ENCODE measurements at places on chromosomes 3 and 15.

DNA sequence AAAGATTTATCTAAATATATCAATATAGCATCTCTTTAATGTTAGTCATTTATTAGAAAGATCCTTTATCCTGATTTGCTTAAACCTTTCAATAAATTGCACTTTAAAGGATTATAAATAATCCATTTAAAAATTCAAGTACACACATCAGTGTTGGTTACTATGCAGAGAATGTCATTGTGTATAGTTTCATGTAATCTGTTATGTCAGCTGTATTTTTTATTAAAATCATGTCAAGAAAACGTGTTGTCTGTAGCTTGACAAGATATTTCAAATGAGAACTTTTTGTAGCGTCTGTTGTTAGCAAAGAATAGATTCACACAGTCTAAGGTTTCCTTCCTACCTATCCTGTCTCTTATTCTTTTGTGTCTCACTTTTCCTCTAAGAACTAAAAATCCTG lies 7.8 kb downstream of the PDHB start:
- no peak for DNase-seq

DNA sequence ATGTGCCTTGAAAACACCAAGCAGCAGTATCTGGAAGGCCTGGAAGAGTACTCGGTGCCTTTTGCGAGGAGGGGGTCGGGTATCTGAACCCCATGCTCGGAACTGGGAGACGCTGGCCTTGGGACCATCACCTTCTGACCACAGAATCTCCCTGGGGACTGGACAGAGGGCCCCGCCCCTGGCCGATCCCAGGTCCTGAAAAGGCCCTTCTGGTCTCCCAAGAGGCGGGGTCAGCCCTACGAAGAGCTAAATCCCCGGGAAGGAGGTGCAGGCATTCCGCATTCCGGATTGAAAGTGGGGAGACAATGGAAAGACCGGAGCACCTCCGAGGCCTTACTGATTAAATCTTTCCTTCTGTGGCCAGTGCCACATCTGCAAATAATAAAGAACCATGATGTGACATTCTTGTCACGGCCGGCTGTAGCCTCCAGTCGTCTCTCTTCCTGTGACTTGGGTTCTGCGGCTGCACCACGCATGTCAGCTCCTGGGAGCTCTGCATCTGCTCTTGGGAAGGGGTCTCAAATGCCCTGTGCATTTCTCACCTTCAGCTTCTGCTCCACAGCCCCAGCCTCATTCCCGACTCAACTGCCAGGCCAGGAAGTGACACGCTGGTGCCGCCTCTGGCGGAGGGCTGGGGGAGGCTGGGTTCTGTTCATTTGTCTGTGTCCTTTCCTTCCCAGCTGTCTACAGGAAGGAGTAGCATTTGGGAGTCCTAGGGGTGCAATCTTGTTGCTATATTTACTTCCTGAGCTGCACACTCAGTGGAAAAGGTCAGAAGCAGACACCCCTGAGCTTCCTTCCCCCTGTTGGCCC lies 173.5 kb downstream of the KLF13 start:
- DNase-seq, result no peak

DNA sequence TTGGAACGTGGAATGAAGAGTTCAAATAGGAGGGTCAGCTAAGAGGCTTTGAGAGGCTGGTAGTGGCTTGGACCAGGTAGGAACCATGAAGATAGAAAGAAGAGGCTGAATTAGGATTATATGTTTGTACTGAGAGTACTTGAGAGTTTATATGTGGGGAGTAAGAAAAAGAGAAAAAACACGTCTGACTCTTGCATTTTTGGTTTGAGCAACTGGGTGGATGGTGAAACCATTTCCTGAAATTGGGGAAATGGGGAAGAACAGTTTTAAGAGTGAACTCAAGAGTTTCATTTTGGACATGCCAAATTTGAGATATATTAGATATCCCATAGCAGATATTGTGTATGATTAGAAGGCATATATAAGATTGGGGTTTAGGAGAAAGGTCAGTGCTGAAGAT lies 92.9 kb upstream of the TNIK start:
- DNase-seq, result no peak

- DNase-seq, result no peak
These were observed 41.5 kb upstream of the PPARG start for GRCh38 chr3:12247411-12247810.

GRCh38 chr3:11568503-11569155 lies 75.1 kb downstream of the VGLL4 start:
- no peak for DNase-seq

- peak; percentile 77 for DNase-seq
These were observed 596 bp upstream of the LIMD1 start for GRCh38 chr3:45593708-45594601.

DNA sequence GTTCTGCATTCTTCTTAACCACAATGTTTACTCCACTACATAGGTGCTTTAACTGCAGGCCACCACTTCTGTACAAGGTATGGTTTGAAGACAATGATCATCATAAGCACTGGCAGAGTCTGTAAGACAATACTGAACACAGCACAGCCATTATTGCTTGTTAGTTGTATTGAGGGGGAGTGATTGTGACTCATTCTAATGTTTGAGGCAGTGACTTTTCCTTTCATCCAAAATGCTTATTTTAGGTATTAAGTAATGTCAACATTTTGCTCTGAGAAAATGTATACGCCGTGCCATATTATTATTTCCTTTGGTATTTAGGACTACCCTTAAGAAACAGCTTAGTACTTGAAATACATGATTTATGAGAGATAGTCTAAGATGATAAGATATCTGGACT lies 618.2 kb upstream of the ZNF717 start:
- DNase-seq, result no peak

- no peak for DNase-seq
These were observed 9.2 kb downstream of the ALCAM start for GRCh38 chr3:105375750-105376511.

DNA sequence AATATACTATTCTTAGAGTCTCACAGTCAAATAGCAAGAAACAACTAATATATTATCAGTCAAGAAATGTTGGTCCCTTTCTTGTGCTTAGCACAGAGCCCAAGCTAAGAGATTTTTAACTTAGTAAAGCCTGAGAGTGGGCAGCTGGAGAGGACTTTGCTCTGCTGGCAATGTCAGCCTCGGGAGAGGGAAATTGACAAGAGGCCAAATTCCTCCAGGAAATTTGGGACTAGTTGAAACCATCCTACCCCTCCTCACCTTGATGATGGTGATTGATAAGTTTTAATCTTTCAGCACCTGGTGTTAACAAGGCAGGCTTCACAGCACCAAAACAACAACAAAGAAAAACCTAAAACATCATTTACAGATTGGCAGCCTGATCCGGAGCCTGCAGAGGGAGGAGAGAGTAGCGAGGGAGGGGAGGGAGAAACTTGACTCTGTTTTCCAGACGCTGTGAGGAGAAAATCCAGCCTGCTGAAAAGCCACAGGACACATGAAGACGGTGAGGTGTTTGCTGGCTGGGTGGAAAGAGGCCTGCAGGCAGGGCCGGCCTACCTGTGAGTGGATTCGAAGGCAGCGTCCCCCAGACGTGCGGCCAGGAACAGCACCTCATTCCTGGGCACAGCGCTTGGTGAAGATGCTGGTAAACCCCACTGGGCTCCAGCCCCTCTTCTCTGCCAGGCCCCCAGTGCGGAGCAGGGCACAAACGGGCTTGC lies 150.9 kb downstream of the LRRC28 start:
- DNase-seq, result no peak

DNA sequence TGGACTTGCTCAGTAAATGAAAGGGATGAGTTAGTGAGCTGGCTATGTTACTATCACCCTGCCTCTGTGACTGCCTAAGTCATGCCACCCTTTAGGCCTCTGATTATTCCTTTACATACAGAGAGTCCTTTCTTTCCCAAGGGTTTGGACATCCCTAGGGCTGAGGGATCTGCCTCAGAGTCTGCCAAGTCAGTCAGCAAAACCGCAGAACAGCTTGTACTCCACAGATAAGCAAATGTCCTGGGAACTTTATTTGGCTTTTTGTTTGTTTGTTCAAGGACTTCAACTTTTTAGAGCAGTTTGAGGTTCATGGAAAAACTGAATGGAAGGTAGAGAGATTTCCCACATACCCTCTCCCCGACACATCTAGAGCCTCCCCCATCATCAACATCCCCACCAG lies 82.6 kb upstream of the TRIM42 start:
- no peak for DNase-seq

DNA sequence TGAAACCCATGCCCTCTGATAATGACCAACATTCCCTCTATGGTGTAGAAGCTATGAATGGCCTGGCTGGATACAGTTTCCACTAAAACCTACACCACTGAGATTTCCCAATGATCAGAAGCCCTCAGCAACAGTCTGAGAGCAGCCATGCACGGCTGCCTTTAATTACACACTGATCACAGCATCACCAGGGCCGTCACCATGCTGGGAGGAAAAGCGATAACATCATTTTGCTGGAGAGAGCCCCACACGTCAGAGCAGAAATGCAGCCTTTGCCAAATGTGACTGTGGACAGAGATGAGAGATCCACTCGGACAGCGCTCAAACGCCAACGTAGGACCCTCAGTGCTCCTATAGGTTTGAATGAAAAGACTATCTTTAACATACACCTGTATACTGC lies 135.0 kb downstream of the XXYLT1 start:
- DNase-seq, result no peak

- no peak for DNase-seq
These were observed 40.7 kb upstream of the CHST2 start for GRCh38 chr3:143078883-143079282.

DNA sequence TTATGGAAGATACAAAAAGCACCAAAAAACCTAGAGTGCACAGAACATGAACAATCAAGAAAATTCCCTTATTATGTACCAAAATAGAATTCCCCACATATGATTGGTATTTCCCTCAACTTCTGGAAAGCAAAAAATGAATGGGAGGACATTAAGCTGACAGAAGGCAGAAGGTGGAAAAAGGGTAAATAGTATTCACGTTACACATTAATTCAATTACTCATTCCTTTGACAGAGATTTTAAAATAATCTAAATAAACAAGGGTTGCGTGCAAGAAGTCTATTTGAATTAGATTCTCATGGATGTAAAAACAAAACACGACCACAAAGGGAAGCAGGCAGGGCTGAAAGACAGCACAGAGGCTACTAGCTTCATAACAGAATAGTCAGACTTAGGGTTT lies 260.5 kb upstream of the ZPLD1 start:
- DNase-seq, result no peak

DNA sequence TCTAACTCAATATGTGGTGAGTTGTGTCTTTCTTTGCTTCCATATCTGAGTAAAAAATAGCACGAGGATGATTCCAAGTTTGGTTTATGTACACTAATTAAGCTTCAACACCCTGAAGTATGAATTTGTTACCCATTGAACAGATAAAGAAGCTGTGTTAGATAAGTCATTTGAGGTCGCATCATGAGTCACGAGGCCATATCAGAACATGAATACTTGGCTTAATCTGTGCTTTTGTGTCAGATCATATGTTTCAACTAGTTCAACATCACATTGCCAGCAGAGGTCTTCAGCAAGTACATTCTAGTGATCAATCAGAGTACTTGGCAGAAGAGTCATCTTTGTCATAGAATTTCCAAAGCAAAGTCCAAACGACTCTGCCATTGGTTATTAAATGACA lies 26.3 kb upstream of the MITF start:
- no peak for DNase-seq

DNA sequence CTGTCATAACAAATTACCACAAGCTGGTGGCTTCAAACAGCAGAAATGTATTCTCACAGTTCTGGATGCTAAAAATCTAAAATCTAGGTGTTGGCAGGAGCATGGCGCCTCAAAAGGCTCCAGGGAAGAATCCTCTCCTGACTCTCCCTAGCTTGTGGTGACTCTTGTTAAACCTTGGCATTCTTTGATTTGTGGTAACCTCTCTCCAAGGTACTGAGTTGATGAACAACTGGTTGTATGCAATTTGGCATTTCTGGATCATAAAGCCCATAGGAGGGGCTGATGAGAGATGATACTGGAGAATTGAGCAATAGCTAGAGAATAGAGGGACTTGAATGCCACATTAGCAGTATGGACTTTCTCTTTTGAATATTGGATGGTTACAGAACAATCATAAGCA lies 821.8 kb downstream of the TBL1XR1 start:
- no peak for DNase-seq

GRCh38 chr15:82855286-82856100 lies 46.1 kb downstream of the WHAMM start:
- DNase-seq, result no peak

DNA sequence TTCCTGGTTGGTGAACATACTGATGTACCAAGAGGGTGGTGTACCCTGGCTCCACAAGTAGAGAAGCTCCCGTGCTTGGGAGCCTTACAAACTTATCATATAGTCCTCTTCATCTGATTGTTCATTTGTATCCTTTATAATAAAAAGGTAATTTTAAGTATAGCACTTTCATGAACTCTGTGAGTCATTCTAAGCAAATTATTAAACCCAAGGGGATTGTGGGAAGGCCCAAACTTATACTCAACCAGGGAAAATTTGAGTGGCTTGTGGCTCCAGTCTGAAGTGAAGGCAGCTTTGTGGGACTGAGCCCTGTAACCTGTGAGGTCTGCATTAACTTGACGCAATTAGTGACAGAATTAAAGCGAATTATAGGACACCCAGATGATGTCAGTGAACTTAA lies 29.0 kb downstream of the TTBK2 start:
- no peak for DNase-seq

- DNase-seq, result no peak
These were observed 224.1 kb downstream of the IGSF11 start for GRCh38 chr3:118810499-118811035.

All from NCI-H2029 (cell line).